ENCODE measurements at places on chromosomes 3 and 15.

- peak; percentile 46 for DNase-seq
Observed at GRCh38 chr3:184663356-184663755, 48.5 kb downstream of the MAGEF1 start.

- DNase-seq: no peak
Observed at GRCh38 chr3:123621850-123622189, 37.0 kb upstream of the HACD2 start.

DNA sequence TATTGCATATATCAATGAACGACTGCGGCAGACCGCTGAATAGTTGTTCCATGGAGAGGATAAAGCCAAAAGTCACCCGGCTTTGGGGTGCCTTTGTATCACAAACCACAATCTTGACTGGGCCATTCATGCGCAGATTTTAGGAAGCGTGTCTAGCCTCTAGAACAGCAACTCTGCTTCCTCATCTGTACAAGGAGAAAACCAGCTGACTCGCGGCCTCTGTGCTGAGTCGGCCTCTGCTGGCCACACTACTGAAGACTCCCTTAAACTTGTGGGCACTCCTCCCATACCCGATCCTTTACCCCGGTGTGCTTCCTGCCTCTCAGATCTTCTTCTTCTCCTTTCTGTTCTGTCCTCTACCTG, 872 bp downstream of the DLEC1 start:
- DNase-seq: peak; percentile 14

- DNase-seq: no peak
Observed at GRCh38 chr3:190009614-190010013, 111.1 kb downstream of the P3H2 start.

DNA sequence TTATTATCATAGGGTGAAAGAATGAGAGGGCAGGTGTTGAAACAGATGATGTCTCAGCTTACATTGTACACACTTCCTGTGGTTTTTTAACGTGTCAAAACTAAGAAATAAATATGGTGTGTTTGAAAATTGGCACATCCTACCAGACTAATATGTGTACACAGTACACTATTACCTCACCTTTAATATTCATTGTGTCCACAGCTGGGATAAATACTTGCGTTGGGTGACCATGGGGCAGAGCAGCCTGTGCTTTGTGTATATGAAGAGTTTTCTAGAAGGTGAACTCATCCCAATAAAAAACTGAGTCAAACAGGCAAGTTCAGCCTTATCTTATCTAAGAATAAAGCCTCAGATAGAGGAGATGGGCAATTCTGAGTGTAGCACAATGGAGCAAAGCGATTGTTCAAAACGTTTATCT, 17.3 kb downstream of the SUCNR1 start:
- no peak for DNase-seq

DNA sequence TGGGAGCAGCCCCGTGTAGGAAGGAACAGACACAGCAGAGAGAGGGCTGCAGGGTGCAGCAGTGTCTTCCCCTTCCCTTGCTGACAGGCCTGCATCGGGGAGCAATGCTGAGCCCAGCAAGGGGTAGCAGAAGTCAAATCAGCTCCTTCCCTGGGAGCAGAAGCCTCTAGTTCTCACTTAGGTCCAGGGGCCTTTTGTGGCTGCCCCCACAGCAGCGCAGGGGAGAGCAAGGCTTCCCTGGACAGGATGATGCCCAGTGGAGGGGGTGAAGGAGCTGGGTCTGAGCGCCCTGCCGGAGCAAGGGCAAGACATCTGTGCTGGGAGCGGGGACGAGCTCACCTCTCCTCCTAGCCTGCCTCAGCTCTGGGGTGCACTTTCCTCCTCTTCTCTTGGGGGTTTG, 827 bp downstream of the PLCB2 start:
- no peak for DNase-seq

DNA sequence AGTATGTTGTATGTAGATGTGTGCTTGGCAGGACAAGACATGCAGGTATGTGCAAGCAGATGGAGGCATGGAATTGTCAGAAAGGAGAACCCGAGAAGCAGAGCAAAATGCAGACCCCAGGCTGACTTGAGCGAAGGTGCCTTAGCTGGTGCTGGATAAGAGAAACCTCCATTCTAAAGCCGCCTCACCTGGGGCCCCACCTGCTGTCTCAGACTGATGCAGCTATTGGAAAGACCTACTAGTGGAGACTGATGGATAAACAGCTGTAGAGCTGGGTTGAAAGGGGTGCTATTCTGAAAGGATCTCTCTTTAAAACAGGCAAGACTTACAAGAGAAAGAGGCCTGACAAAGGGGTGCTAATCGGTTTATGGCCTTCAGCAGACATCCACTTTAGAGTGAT, 86.2 kb downstream of the EPHB1 start:
- no peak for DNase-seq

DNA sequence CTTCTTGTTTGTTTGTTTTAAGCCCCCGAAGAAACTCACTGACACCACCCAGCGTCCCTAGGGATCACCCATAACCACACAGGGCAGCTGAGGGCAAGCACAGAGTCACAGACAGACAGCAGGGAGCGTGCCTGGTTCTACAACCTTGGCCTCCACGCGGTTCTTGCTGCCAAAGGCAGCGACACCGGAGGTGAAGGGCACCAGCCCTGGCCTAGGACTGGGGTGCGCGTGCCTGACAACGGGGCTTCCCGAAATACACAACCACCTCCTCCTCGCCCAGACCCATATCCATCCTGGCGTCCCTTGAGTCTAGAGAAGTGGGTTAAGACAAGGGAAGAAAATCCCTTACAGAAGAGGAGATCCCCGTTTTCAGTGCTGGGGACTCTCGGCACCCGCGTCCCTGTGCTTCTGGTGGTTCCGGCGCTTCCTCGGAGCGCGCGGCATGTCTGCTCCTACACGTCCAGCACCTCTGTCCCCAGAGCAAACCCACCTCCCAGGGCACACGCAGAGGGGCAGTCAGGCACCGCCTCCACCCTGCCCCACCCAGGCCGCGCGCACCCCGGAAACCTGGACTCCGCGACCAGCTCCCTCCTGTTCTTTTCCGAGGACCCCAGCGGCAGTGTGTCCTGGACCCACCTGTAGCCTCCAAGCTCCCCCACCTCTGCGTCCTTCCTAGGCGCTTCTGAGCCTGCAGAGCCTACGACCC, 911 bp downstream of the RFTN1 start:
- no peak for DNase-seq

Data from fibroblast of skin of abdomen (primary cell).